Hindlimb muscle (tissue), 1 donor: ENCODE measurements at places on chromosomes 13 and 19.

DNA sequence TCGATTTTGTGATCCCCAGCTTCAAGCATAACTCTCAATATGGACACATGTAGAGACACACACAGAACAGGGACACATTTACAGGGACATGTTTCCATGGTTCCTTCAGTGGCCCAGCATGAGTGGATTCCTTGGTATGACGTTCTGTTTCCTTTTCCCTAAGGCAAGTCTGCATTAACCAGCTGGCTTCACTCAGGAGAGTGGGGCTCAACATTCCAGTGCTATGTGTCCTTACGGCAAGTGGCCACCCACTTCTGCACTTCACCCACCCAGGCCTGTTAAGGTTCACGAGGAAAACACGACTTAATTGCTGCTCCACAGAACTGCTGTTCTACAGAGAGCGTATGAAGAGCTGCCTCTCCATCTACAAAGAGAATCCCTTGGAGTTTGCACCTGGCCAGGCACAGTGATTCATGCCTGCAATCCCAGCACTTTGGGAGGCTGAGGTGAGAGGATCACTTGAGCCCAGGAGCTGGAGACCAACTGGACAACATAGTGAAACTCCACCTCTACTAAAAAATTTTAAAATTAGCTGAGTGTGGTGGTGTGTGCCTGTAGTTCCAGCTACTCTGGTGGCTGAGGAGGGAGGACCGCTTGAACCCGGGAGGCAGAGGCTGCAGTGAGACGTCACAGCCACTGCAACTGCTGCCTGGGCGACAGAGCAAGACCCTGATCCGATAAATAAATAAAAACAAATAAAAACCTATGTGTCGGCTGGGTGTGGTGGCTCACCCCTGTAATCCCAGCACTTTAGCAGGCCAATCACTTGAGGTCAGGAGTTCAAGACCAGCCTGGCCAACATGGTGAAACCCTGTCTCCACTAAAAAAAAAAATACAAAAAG, 32.5 kb downstream of the BRD4 start:
- DNase-seq, result no peak

DNA sequence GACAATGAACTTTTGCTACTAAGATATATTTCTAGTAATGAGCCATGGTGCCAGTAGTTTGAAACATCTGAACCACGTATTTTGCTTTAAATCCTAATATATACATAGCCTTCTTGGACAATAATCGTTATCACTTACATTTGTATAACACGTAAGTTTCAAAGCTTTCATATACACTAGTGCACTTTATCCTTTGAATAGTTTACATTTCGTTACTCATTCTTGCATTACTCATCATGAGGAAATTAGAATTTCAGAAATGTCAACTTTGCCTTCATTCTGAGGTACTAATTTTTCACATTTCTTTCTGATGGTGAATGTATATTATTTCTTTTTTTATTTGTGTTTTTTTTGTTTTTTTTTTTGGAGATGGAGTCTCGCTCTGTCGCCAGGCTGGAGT, 5.8 kb downstream of the KBTBD7 start:
- no peak for DNase-seq

DNA sequence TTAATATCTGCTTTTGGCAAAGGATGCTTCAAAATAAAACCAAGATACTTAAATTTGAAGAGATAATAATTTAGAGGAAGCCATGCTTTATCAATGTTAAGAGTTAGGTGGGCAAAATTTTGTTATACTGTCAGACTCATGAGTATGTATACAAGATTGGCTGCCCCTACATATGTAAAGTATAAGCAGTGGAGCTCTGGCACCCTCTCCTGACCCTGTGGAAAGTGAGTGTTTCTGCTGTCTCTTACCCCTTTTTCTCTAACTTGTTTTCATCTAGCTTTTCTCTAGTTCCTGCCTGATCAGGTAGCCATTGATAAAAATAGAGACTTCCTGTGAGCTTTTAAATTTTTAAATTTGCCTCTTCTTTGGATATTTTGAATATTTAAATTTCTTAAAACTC, 710.9 kb upstream of the SPRY2 start:
- no peak for DNase-seq

DNA sequence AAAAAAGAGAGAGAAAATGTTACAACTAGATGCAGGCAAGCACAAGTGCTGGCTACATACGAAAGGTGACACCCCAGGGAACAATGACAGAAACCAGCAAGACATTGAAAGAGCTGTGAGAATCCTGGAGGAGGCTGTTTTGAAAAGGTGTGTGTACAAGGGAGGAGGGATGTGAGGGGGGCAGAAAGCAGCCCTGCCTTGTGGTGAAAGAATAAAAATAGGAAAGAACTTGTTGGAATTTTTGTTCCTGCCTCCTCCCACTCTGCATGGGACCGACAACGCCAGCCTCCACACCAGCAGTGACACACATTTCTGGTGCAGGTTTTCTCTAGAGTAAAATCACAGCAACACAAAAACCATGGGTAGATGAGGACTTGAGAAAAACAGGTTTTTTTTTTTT, 1258.6 kb downstream of the PCDH9 start:
- DNase-seq, result no peak

DNA sequence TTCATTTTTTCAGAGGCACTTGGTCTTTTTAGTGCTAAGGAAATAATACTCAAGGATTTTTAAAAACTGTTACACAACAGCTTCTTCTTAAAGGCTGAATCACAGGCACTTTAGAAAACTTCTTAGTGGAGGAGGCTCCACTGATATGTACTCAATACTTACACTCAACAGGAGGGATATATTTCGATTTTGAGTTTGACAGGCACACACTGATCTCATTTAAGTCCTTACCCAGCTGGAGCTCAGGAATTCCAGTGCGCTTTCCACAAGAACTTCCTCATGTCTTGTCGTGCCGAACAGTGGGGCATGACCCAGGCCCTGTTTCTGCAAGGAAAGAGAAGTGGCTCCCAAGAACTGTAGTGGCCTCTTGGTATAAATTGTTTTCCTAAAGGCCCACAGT, 103.8 kb downstream of the RGCC start:
- no peak for DNase-seq

DNA sequence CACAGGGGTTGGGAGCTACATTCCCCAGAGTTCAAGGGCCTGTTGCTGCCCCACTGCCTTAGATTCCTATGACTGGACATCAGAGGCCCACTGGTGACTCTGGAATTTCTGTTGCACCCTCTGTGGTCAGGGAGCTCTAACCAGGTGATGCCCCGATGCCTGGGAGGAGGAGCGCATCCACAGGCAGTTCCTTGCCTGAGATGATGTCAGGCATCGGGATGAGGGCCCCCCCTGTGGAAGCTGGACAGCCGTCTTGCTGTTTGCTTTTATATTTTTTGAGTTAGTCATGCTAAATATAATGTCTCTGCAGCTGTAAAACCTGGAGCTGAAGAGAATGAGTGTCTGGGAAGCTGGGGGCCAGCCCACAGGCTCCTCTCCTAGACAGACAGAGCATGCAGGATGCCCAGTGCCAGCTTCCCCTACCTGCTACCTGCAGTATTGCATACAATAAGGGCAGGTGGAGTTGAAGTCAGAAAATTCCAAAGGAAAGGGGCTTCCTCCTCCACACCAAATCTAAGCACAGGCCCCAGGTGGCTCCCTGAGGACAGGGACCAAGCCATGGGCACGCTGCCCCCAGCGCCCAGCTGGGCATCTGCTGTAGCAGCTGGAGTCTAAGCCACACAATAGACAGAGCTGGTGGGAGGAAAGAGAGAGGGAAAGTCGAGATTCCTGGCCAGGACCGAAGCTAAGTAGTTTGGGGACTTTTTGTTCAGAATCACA, 16.2 kb downstream of the COL4A2 start:
- DNase-seq, result peak; percentile 56

DNA sequence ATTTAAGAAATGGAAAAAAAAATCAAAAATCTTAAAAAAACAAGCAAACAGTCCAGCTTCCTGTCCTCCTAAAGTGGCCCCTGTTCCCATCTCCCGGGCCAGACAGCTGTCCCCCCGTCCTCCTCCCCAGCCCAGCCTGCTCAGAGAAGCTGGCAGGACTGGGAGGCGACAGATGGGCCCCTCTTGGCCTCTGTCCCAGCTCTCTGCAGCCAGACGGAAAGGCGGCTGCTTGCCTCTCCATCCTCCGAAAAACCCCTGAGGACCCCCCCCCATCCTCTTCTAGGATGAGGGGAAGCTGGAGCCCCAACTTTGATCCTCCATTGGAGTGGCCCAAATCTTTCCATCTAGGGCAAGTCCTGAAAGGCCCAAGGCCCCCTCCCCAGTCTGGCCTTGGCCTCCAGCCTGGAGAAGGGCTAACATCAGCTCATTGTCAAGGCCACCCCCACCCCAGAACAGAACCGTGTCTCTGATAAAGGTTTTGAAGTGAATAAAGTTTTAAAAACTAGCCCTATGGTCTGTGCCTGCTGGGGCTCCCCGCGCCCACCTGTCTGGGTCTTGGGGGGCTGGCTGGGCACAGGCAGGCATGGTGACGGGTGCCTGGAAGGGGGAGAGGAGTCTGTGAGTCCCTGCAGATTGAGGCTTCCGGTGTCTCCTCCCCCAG, 3.8 kb downstream of the GADD45GIP1 start:
- DNase-seq, result peak; percentile 75

DNA sequence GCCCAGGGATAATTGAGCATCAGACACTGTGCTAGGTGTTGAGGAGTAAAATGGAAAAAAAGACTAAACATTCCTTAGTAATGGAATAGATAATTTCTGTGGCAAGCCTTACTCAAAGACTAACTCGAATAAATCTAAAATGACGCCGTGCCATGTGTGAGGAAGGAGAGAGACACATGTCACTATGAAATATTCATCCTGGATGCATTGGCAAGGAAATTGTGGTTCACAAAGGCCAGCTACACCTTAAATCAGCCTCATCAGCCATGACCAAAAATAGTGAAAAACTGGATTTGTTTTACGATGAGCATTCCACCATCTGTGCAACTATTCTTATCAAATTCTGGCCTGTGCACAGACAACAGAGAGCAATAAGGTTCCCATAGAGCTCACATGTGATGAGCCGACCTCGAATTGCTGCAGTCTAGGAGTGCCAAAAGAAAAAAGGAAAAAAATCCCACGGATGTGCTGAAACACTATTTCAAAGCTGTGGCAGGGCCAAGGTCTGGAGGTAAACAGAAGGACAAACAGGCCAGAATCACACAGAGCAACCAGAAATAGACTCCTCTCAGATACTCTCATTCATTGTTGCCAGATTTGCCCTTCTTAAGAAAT, 505.7 kb downstream of the EFNB2 start:
- DNase-seq, result no peak

DNA sequence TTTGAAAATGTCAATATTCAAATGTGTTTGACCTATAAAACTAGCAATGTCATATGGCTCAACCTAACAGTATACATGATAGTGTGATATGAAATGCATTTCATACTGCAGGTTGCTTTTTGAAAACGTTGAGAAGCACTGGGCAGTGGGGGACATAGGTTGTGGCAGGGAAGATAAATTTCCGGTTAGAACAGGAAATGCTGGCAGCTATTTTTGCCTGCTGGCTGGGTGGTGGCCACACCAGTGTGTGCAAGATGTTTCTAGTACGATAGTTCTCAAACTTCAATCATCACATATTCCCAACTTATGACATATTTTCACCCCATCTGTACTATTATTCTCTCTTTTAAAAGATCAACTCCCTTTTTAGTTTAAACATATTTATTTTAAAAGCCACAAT, 17.2 kb downstream of the FXYD5 start:
- no peak for DNase-seq

DNA sequence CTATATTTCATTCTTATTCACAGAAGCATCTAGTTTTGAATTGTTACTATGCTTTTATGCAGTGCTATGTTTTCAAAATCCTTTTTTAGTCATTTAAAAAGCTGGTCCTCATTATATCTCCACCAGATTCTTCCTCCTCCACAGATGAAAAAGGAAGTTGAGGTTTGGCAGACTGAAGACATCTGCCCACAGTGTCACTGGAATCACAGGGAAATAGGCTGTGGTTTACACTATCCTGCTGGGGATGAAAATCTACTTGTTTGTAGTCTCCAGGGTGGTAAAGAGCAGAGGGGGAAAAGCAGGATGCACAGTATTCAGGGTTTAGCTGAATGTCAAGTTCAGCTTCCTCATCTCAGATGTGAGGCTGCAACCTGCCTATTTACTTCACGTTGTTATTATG, 351.2 kb downstream of the DNAJC15 start:
- no peak for DNase-seq

DNA sequence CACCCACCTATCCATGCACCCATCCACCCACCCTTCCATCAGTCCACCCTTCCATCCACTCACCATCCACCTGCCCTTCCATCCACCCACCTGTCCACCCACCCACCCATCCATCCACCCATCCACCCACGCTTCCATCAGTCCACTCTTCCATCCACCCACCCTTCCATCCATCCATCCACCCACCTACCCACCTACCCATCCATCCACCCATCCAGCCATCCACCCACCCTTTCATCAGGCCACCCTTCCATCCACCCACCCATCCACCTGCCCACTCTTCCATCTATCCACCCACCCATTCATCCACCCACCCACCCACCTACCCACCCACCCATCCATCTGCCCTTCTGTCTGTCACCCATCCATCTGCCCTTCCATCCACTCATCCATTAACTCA, 17.0 kb downstream of the KLHL26 start:
- DNase-seq, result no peak

GRCh38 chr19:55238030-55238429, 9.5 kb upstream of the TMEM86B start:
- no peak for DNase-seq

DNA sequence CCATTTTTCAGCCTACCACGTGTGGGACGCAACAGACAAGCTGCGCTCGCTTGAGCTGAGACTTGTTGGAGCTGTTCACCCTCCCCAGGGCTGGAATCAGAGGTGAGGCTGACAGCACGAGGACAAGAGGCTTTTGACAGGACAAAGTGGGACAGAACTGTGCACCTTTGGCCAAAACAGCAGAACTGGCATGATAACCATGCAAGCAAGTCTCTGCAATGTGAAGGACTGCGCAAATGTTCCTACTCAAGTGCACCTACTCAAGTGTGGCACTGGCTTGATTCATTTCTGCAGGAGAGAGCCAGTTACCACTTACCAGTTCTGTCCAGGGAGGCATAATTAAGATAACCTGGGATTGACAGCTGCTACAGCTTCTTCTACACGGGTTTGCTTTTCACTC, 62.2 kb upstream of the TM9SF2 start:
- DNase-seq, result no peak

GRCh38 chr19:55068950-55069864, 6.3 kb upstream of the RDH13 start:
- DNase-seq, result no peak
